ENCODE measurements at places on chromosomes 13 and 19.

- DNase-seq = no peak
These were observed 16.4 kb upstream of the ZNF331 start for GRCh38 chr19:53521373-53522202.

- no peak for DNase-seq
These were observed 83.9 kb downstream of the ZNF726 start for GRCh38 chr19:23998568-23998967.

GRCh38 chr13:21175656-21176214 lies 617 bp downstream of the SKA3 start:
- peak; percentile 4 for DNase-seq

DNA sequence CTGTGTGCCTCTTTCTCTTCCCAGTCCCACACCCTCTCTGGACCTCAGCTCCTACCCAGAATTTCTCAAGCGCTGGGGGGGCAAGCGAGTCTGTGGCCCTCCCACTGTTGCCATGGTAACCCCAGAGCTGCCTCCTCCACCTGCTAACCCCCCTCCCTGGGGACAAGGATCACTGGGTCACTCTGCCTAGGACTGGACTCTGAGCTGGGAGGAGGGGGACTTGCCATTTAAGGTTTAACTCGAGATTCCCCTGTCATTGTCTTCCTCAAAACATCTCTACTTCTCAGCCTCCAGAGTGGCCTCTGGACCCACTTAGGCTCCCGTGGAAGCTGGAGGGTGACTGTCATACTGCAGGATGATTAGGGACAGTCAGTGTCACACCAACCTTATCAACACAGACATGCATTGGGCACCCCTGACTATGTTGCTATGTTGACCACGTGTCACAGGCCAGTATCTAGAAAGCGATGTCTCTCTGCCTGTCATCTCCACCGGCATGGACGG lies 2.2 kb downstream of the PALM3 start:
- DNase-seq = no peak
